ENCODE measurements at places on chromosomes 1 and 21.

GRCh38 chr1:33167650-33168447 is 14.0 kb downstream of the TRIM62 start:
- peak; percentile 40 for DNase-seq

GRCh38 chr1:246338546-246338945 is 168.5 kb downstream of the SMYD3 start:
- DNase-seq: no peak

- no peak for DNase-seq
These were observed 880 bp downstream of the IGSF21 start for GRCh38 chr1:18108299-18109057.

DNA sequence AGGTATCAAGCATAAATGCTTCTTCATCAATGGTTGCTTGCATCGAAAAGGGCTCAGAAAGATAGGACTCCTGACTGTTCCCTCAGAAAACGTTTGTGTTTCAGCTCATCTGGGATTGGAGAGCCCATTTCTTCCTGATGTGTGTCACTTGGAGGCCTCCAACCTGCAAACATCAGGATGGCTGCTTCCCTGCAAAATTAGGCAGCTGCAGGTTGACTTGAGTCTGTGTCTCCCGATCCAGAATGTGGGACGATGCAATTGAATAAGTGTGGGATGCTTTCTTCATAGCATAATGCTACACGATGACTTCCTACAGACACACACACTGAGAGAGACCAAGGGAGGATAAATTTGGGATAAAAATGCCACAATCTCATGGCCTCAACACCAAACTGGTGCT is 42.2 kb downstream of the OLIG1 start:
- DNase-seq: no peak

GRCh38 chr1:180950321-180950720 is 37.6 kb downstream of the KIAA1614 start:
- no peak for DNase-seq

GRCh38 chr1:113747376-113747775 is 11.9 kb downstream of the PHTF1 start:
- no peak for DNase-seq

DNA sequence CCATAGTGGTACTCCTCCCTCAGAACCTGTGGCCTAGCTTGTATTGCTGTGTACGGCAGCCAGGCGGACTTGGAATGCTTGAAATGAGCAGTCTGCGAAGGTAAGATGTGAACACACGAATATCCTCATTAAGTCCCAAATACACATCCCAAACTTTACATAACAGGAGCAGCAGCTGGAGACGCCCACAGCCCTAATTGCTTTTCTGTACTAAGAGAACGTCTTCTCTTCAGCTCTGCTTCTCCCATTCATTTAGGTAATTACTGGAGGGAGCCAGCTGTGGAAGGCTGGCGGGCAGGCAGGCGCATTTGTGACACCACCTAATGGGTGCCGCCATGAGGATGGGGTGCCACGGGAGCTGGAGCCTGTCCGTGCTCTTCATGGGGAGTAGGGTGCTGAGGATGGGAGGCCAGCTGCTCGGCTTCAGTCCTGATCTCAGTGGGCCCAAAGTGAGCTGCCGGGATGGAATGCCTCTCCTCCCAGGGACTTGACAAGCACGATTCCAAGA is 66.6 kb upstream of the POU3F1 start:
- no peak for DNase-seq

- DNase-seq: no peak
These were observed 55.1 kb downstream of the UBE2T start for GRCh38 chr1:202286622-202287097.

- DNase-seq: peak; percentile 16
These were observed 32.0 kb downstream of the SUSD4 start for GRCh38 chr1:223331929-223332328.

DNA sequence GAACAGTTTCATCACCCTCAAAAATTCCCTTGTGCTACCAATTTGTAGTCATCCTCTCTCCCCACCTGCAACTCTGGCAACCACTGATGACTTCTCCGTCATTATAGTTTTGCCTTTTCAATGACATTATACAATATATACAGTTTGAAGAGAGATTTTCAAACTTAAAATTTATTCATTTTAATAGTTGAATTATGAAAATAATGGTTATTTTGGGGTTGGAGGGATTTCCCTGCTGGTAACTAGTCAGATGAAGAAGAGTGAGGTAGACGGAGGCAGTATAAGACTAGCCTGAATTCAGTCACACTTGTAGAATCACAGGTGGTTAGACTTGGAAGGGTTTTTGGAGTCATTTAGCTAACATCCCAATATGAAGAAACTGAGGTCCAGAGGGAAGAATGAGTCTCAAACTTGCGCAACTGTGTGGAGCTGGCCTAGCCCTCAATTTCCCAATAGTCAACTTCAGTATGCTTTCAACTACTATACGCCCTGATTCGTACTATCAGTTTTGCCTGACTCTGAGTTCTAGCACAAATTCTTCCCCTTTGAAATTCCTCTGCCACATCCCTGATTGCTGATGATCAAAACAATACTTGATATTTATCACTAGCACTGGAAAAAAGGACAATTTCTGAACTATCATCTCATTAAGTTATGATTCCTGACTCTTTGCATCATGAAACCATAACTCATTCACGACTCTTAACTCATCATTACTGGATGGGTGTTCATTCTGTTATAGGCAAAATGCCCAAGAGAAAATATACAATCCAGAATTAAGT is 54.2 kb downstream of the VANGL2 start:
- DNase-seq: no peak

GRCh38 chr1:92326681-92327080 is 27.8 kb downstream of the RPAP2 start:
- peak; percentile 95 for DNase-seq

DNA sequence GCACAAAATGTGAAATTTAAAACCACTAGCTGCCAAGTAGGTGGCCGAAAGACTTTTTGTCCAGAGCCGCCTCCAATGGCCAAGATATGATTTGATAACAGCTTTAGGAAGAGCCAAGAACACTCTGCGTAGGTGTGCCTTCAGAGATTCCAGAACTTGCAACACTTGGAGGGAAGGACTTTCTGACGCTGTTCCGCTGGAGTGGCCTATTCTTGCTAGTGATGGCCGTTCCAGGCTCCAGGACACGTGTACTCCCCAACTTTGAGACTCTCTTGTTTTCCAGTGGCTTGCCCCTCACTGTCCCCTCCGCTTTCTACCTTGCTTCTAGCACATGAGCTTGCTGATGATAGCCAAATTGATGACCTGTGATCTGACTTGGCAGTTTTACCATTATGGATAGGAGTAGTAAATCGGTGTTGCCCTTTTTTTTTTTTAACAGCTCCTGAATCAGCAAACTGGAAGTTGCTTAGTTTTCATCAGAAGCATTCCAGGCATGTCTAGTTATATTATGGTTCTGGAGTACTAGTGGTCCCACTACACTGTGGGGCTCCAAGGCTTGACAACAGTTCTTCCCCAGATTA is 1.0 kb downstream of the PRDX6 start:
- no peak for DNase-seq

- no peak for DNase-seq
These were observed 4.0 kb downstream of the LRRC53 start for GRCh38 chr1:74508449-74508848.

- no peak for DNase-seq
These were observed 3.6 kb upstream of the NPPA start for GRCh38 chr1:11851180-11851579.

- DNase-seq: peak; percentile 70
These were observed 25.1 kb upstream of the B3GALT2 start for GRCh38 chr1:193211539-193211938.

DNA sequence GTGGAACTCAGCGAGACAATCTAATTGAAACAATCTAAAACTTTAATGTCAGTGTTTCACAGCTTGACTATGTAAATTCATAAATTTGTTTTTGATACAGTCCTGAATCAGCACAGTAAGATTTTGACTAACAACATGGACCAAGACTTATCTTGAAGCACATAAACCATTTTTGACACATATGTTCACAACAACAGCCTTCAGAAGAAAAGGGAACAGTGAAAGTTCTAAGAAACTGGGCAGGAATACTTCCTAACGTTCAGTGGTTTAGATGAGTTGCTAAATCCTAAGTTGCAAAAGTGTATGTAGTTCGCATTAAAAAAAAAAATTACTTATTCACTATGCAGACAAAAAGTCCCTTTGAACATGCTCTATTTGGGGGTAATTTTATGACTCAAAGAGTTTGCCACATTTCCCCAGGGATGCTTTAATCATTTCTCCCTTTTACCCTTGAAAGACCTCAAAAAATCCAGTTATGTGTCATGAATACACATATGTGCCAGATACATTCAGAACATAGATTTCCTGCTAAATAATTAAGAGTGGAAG is 120.2 kb downstream of the MRPL39 start:
- DNase-seq: no peak

DNA sequence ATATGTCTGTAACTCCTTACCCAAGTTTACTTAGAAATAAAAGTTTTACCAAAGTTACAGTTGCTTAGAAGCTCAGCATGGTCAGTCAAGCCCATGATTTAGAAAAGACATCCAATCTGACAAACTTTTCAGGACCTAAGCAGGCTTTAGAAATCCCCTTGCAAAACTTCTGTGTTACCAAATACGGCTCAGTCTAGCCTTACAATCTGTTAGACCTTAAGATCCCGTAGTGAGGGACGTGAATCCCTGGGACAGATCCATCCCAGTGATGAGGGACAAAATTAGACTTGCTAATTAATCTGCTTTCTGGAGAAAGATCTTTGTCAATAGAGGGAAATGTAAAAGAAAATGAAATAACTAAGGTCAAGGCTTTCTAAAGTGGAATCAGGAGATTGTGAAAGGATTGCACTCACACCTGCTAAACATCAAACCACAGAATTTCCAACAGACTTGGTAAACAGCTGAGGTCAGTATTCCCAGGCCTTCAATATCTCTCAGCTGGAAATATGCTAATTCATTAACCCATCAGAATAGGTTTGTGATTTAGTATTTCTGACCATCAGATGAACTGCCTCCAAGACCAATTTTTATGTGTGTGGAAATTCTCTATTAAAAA is 375.3 kb downstream of the DUSP10 start:
- DNase-seq: no peak
